ENCODE measurements at places on chromosomes 3 and 15. TPM values are rescaled to one million over a fixed set of nuclear protein-coding genes. Genes with fewer than 3 reads are reported as not detected.

PTX3 gene
- total RNA-seq: 39.7 TPM

PIF1 gene
- 0.31 TPM for total RNA-seq

CD86 gene
- total RNA-seq: 50.1 TPM

PGBD4 gene
- total RNA-seq: 4.5 TPM

SLC12A8 gene
- total RNA-seq: not detected

SLMAP gene
- 68.6 TPM for total RNA-seq
